Stimulated activated CD8-positive, alpha-beta memory T cell treated with anti-CD3 and anti-CD28 coated beads, Interleukin-2, amount 100 ng/mL, for 48 hours (primary cell): ENCODE measurements at places on chromosomes 2 and 18.
A peak's percentile ranks its signal among the peaks of the same experiment; 100 is the strongest.

DNA sequence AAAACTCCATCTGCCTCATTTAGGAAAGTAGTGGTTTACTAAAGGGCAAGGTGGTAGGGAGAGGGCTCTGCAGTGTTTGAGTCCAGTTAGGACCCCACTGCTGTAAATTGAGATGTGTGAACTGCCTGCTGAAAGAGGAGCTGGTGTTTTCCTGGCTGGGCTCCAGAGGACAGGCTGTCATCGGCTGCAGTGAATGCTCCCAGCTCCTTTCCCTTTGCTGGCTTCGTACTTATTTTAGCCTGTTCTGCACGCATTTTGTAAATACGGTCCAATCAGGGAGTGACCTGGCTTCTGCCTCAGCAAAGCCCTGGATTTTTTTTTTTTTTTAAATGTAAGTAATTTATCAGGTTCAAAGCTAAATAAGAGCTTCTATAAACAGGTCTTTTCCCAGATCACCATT, 37.5 kb downstream of the SLC4A3 start:
- no peak for DNase-seq

DNA sequence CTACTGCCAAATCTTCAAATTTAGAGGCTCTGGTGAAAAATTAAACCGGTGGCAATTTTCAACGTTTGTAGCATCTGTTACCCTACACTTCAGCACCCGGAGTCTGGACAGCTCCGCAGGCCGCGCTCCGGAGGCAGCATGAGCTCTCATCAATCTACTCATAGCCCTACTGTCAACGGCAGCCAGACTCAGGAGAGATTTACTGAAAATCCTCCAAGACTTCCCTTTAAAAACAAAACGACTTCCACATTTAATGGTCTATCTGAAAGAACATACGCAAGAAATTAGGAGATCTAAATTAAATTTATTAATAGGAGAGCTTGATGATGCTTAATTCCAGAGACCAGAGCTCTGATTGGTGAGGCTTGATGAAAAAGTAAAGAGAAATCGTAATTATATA, 970 bp upstream of the ADCYAP1 start:
- DNase-seq = peak; percentile 30

- no peak for DNase-seq
These were observed 40.3 kb upstream of the PKDCC start for GRCh38 chr2:42007551-42007950.

DNA sequence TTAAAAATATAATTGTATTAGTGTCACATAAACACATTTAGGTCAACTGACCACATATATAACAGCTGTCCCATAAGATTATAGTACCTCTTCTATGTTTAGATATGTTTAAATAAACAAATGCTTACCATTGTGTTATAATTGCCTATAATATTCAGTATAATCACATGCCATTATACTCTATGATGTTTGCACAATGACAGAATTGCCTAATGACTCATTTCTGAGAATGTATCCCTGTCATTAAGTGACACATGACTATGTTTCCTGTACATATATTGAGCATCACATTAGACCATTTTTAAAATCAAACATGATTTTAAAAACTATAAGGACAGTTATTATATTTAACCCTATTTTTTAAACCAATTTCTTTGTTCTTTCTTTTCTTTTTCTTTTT, 89.8 kb downstream of the HS6ST1 start:
- no peak for DNase-seq

GRCh38 chr18:79410731-79411613, 15.2 kb downstream of the NFATC1 start:
- no peak for DNase-seq

GRCh38 chr2:183579686-183580085, 455.4 kb downstream of the NUP35 start:
- DNase-seq = no peak

DNA sequence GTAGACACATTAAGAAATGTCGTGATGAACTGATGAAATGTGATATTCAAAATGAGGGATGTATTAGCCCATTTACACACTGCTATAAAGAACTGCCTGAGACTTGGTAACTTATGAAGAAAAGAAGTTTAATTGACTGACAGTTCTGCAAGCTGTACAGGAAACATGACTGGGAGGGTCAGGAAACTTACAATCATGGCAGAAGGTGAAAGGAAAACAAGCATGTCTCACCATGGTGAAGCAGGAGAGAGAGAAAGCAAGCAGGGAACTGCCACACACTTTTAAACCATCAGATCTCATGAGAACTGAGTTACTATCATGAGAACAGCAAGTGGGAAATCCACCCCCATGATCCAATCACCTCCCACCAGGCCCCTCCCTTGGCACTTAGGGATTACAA, 1010.8 kb upstream of the CELF4 start:
- no peak for DNase-seq

DNA sequence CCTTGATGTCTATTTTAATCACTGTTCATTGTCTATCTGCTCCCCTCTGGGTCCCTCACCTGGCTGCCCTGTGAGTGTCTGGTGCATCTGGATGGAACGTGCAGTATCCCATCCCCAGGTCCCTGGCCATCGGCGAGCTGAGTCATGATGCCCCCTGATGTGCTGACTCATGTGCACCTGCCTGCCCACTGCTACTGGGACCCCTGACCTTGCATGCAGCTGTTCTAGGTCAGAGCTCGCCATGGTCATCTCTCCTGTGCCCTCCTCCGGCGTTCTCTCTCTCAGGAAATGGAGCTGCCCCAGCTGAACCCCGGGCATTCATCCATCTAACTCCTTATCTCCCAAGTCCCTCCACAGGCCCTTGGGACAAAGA, 516.2 kb upstream of the HS6ST1 start:
- DNase-seq = no peak

GRCh38 chr2:120523766-120524165, 177.8 kb downstream of the INHBB start:
- DNase-seq = no peak

GRCh38 chr2:199307461-199307860, 150.3 kb downstream of the SATB2 start:
- no peak for DNase-seq

DNA sequence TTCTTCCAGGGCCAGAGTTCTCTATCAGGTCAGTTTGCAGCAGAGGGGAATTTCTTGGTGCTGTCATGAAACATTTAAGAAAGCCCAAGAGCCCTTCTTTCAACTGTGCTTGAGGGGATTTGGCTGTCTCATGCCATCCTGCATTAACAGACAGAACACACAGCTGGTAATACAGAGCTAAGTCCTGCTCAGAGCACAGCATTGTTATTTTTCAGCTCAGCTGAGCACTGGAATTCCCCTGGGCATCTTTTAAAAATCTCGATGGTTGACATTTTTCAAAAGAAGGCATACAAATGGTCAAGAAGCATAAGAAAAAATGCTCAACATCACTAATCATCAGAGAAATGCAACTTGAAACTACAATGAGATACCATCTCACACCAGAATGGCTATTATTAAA, 14.9 kb upstream of the IL1R2 start:
- DNase-seq = no peak

DNA sequence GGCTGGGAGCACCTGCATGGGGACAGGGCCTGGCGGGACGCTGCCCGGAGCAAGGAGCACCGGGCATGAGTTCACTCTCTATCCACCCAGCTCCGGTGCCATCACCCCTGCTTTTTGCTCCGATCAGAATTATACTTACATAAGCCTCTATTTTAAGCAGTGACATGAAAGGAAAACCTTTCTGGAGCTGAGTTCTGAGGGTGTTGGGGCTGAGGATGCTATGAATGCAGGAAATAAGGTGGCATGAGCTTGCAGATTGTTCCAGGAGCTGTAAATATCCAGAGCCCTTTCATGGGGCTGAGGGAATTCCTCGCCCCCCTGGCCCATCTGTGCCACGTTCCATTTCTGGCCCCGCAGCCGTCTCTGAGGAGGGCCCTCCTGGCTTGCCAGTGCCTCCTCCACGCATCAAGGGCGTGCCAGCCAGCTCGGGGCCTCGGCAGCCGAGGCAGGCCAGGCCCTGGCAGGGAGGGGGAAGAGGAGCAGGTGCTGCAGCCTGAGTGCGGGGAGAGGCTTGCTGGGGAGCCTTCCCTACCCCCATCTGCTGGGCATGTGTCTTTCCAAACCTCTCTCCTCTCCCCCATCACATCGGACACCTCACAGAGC, 91.7 kb upstream of the MCFD2 start:
- DNase-seq = no peak

DNA sequence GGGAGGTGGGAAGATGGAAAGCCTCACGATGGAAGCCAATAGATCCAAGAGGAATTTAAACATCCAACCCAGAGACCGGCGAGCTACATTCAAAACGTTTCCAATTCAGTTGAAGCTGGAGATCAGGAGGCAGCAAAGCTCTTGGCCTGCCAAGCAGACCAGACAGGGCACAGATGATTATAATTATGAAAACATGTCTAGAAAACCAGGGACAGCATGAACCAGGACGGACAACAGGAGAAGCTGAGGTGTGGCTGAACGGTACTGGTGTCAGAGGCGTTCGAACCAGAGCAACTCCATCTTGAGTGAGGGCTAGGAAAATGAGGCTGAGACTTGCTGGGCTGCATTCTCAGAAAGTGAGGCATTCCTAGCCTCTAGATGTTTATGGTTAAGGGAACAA, 102.2 kb upstream of the CCDC150 start:
- DNase-seq = no peak

DNA sequence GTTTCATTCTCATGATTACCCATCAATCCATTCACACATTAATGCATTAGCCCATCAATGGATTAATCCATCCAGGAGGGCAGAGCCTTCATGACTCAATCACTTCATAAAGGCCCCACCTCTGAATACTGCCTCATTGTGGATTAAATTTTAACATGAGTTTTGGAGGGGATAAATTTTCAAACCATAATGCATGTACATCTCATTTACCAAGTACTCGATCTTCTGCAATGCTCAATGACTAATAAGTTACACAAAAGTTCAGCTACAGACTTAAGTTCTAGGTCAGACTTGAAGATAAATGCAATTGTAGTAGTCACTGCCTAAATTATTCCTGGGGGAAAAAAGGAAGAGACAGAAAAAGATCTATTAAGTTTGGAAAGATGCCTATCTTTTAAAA, 120.0 kb upstream of the OSR1 start:
- no peak for DNase-seq

DNA sequence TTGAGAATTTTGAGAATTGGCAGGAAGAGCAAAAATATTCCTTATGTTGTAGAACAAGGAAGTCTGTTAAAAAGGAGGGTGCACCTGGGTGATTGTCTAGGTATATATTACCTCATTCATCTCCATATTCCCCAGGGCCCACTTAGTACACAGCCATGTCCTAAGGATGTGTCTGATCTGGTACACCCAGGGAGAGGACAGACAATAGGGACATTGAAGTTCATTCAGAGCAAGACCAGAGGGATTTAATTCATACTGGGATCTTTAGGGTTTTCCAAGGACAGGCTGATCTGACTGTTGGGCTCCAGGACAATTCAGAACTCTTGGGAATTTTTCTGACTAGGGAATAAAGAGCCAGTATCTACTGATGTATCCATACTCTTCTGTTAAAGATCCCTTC, 112.1 kb downstream of the PHLPP1 start:
- no peak for DNase-seq

- peak; percentile 20 for DNase-seq
These were observed 30.2 kb upstream of the SSB start for GRCh38 chr2:169768262-169768995.

GRCh38 chr18:28040211-28040610, 136.7 kb downstream of the CDH2 start:
- DNase-seq = no peak

GRCh38 chr2:185208261-185208660, 530.3 kb upstream of the FSIP2 start:
- DNase-seq = no peak

- DNase-seq = no peak
These were observed 729.6 kb upstream of the ZNF804A start for GRCh38 chr2:183868707-183869106.
